T follicular helper cell (primary cell): ENCODE measurements at places on chromosomes 1 and 21.

DNA sequence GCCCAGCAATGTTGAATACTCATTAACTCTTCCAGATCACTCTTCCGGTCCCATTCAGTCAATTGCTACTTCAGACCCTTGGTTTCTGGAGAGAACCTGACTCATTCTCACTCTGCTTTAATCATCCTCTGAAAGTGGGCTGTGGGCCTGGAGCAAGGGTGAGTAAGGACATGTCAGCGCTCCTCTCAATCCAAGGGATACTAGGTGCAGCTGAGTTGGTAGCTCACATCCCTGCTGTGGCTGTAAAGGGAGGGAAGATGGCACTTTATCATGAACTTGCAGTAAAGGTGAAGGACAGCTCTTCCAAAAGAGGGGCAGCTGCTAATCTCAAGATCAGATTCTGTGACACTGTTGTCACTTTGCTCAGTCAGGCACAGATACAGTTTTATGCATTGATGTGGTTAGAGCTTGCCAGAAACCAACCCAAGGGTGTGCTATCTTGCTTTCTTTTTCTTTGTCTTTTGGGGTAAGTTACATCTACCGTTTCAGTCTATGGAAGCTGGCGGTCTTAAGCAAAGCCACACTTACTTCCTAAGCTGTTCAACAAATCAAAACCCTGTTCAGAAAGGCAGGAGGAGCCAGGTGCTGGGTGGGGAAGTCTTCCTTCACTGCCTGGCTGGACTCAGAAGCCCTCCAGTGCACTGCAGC is 26.5 kb upstream of the NTPCR start:
- DNase-seq: peak; percentile 11

GRCh38 chr1:20742671-20743070 is 10.2 kb upstream of the SH2D5 start:
- DNase-seq: no peak

- DNase-seq: no peak
These were observed 17.2 kb downstream of the CTNNBIP1 start for GRCh38 chr1:9892563-9893528.

DNA sequence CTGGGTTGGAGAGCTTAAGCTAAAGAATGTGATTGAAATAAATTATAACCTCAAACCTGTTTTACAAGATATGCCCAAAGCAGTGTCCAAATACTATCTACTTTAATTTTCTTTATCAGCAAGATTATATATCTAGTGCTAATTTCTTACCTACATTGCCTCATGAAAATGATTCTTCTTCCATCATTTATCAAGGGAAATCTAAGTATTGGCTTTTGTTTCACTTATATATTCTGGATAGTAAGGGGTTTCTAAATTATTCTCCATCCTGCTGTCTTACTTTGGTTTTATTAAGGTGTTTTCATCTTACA is 81.2 kb downstream of the PHTF1 start:
- no peak for DNase-seq

DNA sequence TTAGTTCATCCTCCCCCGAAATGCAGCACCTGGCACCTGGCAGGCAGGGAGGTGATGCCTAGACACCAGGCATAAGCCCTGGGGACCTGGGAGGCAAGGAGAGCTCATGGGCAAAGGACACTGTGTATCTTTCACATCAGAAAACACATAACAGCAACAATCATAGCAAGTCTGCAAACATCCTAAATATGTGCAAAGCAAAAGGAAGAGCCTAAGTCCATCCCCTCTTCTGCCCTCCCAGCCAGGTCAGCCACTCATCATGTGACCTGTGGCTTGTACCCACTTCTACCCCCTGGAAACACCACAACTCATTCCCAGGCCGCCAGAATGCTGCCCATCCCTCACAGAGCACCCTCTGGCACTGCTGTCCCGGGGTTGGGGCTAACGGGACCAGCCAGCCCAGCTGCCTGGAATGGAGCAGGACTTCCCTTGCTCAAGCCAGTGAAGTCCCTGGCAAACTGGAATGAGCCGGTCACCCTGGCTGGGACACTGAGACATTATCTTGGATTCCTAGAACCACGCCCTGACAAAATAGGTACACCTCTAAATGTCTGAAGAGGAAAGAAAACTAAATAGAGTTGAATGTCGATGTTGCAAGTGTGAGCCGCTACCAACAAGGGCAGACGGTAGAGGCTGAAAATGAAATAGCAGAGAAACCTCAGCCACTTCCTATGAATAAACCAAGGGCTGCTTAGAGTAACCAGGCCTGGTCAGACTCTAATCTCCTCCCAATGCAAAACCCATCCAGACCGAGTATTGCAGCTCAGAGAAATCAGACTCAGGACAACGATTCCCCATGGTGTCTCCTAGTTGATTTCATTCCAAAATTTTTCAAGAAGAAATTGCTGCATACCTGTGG is 29.4 kb downstream of the TMPRSS2 start:
- no peak for DNase-seq

DNA sequence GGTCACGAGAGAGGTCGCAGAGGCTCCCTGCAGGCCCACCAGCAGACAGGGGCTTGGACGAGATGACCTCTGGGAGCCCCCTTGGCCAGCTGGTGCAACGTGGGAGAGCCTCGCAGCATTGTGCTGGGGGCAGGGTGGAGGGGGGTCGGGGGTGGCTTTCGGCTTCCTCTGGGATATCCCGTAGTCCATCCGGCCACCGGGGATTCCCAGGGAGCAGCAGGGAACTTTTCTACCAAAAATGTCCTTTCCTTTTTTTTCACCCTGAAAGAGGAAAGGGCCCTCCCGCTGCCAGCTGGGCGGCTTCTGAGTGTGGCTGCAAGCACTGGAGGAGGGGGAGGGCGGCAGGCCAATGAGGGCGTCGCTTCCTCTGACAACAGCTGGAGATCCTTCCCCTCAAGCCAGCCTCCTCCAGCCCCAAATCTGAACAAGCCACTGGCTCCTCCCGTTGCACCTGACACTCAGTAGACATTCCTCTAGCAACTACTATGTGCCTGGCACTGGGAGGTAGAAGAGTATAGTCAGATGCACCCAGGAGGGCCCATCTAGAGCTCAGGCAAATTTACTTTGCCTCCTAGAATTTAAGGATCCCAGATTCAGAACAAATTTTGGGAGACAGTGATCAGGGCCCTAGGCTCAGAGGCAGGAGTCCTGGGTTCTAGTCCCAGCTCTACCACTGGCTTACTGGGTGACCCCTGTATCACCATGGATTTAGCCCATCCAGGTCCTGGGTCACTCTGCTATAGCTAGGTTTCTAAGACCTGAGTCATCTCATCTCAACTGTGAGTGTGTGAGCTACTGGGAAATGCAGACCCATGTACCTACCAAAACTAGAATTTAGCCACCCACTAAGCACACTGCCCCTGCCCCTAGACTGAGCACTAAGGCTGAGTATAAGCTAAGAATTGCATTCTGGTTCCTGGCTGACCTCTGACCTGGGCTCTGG is 2.7 kb downstream of the MOB3C start:
- peak; percentile 10 for DNase-seq

GRCh38 chr1:16246961-16247360 is 10.0 kb upstream of the CPLANE2 start:
- DNase-seq: no peak

DNA sequence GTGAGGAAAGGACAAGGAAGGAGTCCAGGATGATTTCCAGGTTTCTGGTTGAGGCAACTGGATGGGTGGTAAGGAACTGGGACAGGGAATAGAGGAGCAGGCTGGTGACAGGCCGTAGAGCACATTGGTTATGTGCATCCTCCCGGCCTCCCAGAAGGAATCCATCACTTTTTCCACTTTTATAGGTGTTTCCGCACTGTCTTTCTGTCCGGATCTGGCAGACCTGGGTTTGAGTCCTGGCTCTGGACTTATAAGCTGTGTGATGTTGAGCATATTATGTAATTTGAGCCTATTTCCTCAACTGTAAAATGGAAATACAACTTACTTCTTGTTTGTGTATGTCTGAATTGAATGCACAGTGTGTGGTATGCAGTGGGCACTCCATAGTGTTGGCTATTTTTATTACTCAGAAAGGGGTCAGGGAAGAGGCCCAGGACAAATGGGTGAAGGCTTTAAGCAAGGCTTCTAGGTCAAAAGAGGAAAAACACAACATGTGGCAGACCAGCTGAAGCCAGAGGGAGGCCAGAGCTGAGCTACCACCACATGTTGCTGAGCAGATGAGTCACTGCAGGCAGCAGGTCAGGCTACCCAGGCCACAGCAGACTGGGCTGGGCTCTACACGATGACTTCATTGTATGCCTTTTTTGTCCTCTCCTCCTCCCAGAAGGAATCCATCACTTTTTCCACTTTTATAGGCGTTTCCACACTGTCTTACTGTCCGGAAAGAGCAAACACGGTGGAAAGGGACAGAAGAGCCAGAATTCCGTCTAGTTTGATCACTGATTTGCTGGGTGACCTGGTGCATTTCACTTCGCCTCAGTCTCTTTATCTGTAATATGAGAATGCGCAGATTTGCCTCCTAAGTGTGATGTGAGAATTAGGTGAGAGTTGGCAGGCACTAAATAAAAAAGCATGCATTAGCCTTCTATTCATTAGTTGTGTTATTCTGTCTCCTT is 791 bp upstream of the MAST2 start:
- DNase-seq: no peak

GRCh38 chr1:64187646-64188045 is 15.8 kb upstream of the UBE2U start:
- no peak for DNase-seq

DNA sequence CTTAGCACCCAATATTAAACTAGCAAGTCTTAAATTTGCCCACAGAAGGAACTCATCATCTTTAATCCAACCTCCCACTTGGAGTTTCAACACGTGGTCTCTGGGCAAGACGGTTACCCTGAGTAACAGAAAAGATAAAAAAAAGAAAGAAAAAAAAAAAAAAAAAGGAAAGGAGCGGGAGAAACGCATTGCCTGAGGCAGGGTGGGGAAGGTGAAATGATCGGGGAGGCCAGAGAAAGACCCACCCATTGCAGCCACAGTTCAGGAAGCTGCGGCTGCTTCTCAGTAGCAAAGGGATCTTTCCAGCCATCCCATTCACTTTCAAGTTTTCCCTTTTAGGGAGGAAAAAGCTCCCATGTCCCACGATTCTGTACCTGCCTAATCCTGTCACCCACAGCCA is 32.0 kb upstream of the OTUD3 start:
- DNase-seq: no peak
